ENCODE measurements at places on chromosomes 1 and 21. TPM values are rescaled to one million over a fixed set of nuclear protein-coding genes. Genes with fewer than 3 reads are reported as not detected.

DNA sequence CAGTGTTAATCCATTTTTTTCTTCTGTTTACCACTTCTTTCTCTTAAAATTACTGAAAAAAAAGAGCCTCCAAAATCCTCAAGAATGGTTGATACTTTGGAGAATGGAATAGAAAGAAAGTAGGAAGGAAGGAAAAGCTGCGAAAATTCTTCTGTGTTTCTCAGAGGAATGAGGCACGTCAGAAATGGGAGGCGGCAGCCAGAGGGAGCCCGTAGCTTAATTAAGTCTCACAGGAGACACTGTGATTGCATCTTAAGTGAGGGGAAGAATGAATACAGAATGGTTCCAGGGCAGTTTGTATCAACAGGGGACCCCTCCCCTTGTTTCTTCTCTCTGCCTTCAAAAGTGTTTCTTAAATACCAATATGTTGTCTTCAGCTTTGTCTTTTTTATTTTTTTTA is 1099.5 kb downstream of the PLA2G4A start:
- H3K4me3 ChIP-seq, result no peak overlapping the region
- H3K36me3 ChIP-seq, result no peaks in the 10 kb centered on the region
- H3K4me1 ChIP-seq, result no peaks in the 10 kb centered on the region

- peaks cover under 1% of the 10 kb centered on the region for H3K36me3 ChIP-seq
- H3K4me3 ChIP-seq, result no peak overlapping the region
- no peak for DNase-seq
Measured at GRCh38 chr1:40422630-40423263, 27.5 kb upstream of the ZFP69B start.

- no peak for DNase-seq
- H3K36me3 ChIP-seq, result no peaks in the 10 kb centered on the region
- H3K27ac ChIP-seq, result no peak overlapping the region
- no peaks in the 10 kb centered on the region for H3K27me3 ChIP-seq
Measured at GRCh38 chr1:44664730-44665370, 9.4 kb downstream of the TMEM53 start.

DNA sequence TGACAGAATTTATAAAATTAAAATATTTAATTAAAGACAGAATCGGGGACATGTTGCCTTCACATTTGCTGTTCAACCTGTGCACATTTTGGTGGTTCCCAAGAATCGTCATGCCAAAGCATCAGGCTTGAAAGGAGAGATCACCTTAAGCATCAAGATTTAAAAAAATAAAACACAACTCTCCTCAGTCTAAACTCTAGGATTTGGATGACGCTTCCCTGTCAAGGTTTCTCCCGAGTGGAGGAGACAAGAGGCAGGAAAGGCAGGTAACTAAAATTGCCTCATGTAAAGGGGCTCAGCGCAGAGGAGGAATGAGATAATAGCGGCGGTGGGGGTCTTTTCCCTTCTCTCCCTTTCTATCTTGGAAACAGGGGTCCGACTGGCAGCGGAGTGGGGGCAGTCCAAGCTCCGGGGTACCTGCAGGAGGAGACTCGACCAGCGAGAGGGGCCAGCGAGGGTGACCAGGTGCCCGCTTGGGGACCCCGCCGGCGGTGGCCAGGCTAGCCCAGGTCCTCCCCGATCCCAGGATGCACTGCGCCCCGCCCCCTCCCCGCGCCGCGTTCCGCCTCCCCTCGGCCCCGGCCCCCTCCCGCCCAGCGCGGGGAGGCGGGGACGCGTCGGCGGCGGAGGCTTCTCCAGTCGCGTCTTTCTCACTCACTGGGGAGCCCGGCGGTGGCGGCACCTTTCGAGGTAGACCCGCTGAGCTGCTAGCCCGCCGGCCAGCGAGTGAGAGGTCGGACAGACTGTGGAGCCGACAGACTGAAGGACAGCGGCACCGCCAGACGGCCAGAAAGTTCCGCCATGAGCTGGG is at the start of gene FNBP1L:
TSS of gene FNBP1L (plus strand) at position 638 of the 811 bp plus-strand sequence. CDS start at position 802, 164 bp downstream.
- H3K27ac ChIP-seq, result peak within 1 kb of the TSS; percentile 81
- no peaks in the 10 kb centered on the region for H3K36me3 ChIP-seq
- DNase-seq, result peak; percentile 77
- peak within 1 kb of the TSS; percentile 97 for H3K4me3 ChIP-seq

- H3K27ac ChIP-seq, result no peak overlapping the region
- DNase-seq, result no peak
- no peaks in the 10 kb centered on the region for H3K36me3 ChIP-seq
- H3K4me3 ChIP-seq, result no peak overlapping the region
- no peaks in the 10 kb centered on the region for H3K27me3 ChIP-seq
- H3K4me1 ChIP-seq, result no peaks in the 10 kb centered on the region
Measured at GRCh38 chr1:49166031-49166430, 389.3 kb upstream of the BEND5 start.

DNA sequence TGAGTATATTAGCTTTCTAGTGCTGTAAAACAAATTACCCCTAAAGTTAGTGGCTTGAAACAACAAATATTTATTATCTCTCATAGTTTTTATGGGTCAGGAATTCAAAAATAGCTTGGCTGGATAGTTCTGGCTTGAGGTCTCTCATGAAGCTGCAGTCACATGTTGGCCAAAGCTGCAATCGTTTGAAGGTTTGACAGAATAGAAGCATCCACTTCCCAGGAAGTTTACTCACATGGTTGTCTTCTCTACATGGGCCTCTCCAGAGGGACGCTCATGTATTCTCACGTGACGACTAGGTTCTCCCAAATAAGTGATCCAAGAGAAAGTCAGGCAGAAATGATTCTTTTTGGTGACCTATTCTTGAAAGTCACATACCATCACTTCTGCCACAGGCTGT is 99.1 kb downstream of the NIBAN1 start:
- H3K4me3 ChIP-seq, result no peak overlapping the region
- no peaks in the 10 kb centered on the region for H3K27me3 ChIP-seq
- no peaks in the 10 kb centered on the region for H3K4me1 ChIP-seq
- DNase-seq, result no peak
- H3K36me3 ChIP-seq, result no peaks in the 10 kb centered on the region

DNA sequence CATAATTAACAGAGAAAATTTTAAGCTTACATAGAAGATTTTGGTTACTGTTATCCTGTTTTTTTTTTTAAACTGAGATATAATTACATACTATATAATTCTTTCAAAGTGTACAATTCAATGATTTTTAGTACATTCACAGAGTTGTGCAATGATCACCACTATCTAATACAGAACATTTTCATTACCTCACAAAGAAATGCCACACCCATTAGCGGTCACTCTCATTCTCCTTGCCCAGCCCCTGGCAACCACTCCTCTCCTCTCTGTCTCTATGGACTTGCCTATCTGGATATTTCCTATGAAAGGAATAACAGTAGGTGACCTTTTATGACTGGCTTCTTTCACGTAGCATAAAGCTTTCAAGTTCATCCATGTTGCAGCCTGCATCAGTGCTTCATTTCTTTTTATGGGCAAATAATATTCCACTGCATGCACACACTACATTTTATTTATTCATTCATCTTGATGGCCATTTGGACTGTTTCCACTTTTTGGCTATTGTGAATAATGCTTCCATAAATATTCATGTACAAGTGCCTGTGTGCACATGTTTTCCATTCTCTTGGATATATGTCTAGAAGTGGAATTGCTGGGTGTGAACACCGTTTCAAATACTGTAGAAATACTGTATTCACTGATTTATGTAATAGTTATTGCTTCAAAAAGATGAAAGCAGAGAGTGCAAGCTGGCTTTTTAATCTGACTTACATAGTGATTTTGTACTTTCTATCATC is 26.5 kb downstream of the TAF5L start:
- no peaks in the 10 kb centered on the region for H3K27me3 ChIP-seq
- DNase-seq, result no peak
- H3K4me3 ChIP-seq, result no peak overlapping the region
- H3K27ac ChIP-seq, result peak overlapping the region; percentile 89
- peaks cover 30% of the 10 kb centered on the region for H3K4me1 ChIP-seq

- H3K27ac ChIP-seq, result no peak within 1 kb of the TSS
- H3K4me3 ChIP-seq, result peak within 1 kb of the TSS; percentile 27
- peaks cover 52% of the 10 kb centered on the region for H3K27me3 ChIP-seq
- H3K4me1 ChIP-seq, result no peaks in the 10 kb centered on the region
- peaks cover 1% of the 10 kb centered on the region for H3K36me3 ChIP-seq
Measured at GRCh38 chr1:6180268-6180706, at the start of gene CHD5. TSS of gene CHD5 (minus strand) at chr1:6180321. CDS start at chr1:6180023, 298 bp downstream.

DNA sequence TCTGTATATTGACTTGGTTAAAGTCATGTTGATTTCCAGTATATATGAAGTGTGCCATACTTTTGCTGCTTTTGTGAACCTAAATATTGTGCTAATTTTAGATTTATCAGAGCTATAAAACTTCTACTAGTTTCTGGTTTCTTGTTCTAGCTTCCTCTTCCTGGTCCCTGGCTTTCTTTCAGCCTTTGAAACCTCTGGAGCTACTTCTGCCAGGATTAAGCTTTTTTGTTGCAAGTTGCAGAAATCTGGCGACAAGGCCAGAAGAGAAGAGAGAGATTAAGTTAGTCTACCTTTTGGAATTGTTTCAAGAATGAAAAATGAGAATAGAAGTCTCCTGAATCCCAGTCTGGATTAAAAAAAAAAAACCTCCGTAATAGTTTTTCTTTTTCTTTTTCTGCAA is 13.5 kb downstream of the RNF2 start:
- no peak for DNase-seq
- no peak overlapping the region for H3K4me3 ChIP-seq
- no peaks in the 10 kb centered on the region for H3K4me1 ChIP-seq
- H3K27ac ChIP-seq, result no peak overlapping the region
- H3K27me3 ChIP-seq, result no peaks in the 10 kb centered on the region
- no peaks in the 10 kb centered on the region for H3K36me3 ChIP-seq

- no peak for DNase-seq
- no peak overlapping the region for H3K27ac ChIP-seq
- no peaks in the 10 kb centered on the region for H3K27me3 ChIP-seq
- no peak overlapping the region for H3K4me3 ChIP-seq
- no peaks in the 10 kb centered on the region for H3K36me3 ChIP-seq
- peaks cover 10% of the 10 kb centered on the region for H3K4me1 ChIP-seq
Measured at GRCh38 chr1:15843826-15844572, 3.5 kb upstream of the SPEN start.

GRCh38 chr1:90993245-90993644 is 28.6 kb downstream of the ZNF644 start:
- peaks cover 24% of the 10 kb centered on the region for H3K4me1 ChIP-seq
- H3K27ac ChIP-seq, result no peak overlapping the region
- H3K27me3 ChIP-seq, result no peaks in the 10 kb centered on the region
- H3K36me3 ChIP-seq, result no peaks in the 10 kb centered on the region
- no peak overlapping the region for H3K4me3 ChIP-seq

DNA sequence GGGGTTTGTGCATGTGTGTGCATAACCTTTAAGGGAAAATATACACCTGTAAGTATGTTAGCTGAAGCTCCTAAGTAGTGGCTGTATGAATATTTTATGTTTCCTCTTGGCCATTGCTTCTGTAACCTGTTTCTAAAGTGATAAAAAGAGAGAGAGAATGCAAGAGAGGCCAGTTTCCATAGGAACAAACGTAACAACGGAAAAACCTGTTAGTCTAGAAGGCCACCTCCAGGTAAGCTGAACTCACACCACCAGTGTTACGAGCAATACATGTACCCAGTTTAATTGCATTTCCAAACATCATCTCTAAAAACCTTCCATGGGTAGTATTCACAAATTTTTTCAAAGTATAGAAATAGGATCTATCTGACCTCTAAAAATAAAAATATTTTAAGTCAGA is 63.1 kb downstream of the PLPPR4 start:
- no peak overlapping the region for H3K27ac ChIP-seq
- no peaks in the 10 kb centered on the region for H3K27me3 ChIP-seq
- no peaks in the 10 kb centered on the region for H3K4me1 ChIP-seq
- H3K36me3 ChIP-seq, result no peaks in the 10 kb centered on the region
- H3K4me3 ChIP-seq, result no peak overlapping the region

- H3K4me3 ChIP-seq, result no peak overlapping the region
- H3K36me3 ChIP-seq, result no peaks in the 10 kb centered on the region
- H3K4me1 ChIP-seq, result peaks cover 12% of the 10 kb centered on the region
- no peak for DNase-seq
Measured at GRCh38 chr1:168437821-168438220, 106.0 kb downstream of the XCL2 start.

DNA sequence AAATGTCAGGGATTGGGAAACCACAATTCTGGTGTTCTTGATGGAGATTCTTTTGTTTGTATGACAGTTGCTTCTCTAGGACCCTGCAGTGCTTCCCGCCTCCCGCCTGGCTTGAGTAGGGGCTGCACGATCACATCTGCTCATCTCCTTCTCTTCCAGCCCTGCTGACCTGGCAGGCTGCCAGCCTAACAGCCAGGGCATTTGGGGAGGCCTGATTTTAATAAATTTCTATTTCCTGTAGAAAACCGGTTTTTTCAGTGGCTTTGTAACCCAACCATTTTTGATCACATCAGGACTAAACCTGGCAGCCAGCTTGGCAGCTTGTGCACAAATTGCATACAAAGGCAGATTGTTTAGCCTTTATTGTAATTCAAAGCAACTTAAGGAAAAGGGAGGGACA is 78.9 kb downstream of the UBE2U start:
- no peak overlapping the region for H3K4me3 ChIP-seq
- H3K27me3 ChIP-seq, result no peaks in the 10 kb centered on the region
- no peaks in the 10 kb centered on the region for H3K36me3 ChIP-seq
- DNase-seq, result no peak

DNA sequence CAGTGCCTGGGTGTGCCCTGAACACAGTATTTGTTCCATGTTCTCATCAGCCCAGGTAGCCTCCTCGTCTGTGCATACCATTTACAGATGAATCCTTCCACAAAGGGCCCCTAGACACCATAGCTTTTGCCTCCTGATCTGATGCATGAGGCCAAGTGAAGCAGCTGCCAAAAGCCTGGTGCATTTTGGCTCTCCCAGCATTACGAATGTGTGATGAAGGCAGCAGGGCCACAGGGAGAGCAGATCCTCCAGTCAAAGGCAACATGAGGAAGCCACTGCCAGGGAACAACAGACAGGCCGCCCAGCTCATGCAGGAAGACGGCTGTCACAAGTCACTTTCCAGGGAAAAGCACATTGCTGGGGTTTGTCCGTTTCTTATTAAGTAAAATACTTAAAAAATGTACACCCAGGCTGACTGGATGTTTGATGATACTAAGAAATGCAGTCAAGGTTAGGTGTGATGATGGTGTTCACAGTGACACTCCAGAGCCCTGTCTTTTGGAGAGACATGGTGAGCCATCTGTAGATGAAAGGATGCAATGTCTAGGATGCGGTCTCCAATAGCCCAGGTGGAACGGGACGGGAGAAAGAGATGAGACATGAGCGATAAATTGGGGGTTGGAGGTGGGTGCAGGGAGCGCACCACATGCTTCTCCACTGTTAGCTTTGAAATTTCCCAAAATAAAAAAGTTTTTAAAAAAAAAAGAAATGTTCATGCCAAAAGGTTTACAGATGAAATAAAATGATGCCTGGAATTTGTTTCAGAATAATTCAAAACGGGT is 48.7 kb downstream of the NPHP4 start:
- H3K27ac ChIP-seq, result no peak overlapping the region
- no peak overlapping the region for H3K4me3 ChIP-seq
- no peak for DNase-seq
- peaks cover 12% of the 10 kb centered on the region for H3K36me3 ChIP-seq

GRCh38 chr1:247212627-247213617 is 41.1 kb upstream of the ZNF124 start:
- DNase-seq, result no peak
- H3K4me3 ChIP-seq, result no peak overlapping the region
- H3K27me3 ChIP-seq, result no peaks in the 10 kb centered on the region
- no peak overlapping the region for H3K27ac ChIP-seq
- no peaks in the 10 kb centered on the region for H3K4me1 ChIP-seq
- H3K36me3 ChIP-seq, result no peaks in the 10 kb centered on the region

- H3K27ac ChIP-seq, result no peak overlapping the region
- no peaks in the 10 kb centered on the region for H3K36me3 ChIP-seq
- no peak for DNase-seq
- no peak overlapping the region for H3K4me3 ChIP-seq
Measured at GRCh38 chr1:101728029-101728428, 268.7 kb downstream of the OLFM3 start.

Gene EPHB2
- 4.4 TPM for total RNA-seq

Gene MAP10
- total RNA-seq, result 2.9 TPM

Gene MAN1A2
- 52.8 TPM for total RNA-seq

Gene RSPH1
- total RNA-seq, result 1.2 TPM

Gene KRTAP12-2
- total RNA-seq, result not detected

Gene IQGAP3
- not detected for total RNA-seq

Gene RRAGC
- 18.2 TPM for total RNA-seq

Gene FAM151A
- not detected for total RNA-seq
